ENCODE measurements at places on chromosomes 1 and 21.

- no peak for DNase-seq
These were observed 61.0 kb upstream of the ADARB1 start for GRCh38 chr21:45013260-45013841.

GRCh38 chr1:77126307-77126706 is 92.9 kb downstream of the PIGK start:
- DNase-seq: peak; percentile 8

DNA sequence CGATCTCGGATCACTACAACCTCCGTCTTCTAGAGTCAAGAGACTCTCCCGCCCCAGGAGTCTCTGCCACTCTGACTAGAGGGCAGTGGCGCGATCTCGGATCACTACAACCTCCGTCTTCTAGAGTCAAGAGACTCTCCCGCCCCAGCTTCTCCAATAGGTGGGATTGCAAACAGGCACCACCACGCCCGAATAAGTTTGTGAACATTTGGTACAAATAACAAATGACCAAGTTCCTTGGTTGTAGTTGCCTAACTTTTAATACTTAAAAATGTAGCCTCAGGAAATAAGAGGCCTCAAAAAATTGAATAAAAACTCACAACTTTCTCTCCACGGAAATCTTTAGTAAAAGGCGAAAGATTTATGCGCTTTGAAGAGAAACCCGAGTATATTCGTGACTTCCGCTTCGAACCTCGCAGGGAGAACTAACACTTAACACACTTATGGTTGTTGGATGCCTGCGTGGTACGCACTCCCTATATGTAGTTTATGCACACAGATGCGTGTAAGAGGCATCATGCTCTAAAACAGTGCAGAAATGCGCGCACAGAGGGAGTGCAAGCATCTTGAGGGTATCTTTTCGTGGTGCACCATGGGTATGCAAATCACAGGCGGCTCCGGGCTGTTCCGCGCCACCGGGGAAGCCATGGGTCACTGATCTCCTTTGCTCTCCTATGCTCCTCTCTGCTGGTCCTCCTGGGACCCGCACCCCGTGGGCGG is 11.4 kb downstream of the BTBD19 start:
- DNase-seq: peak; percentile 75

GRCh38 chr1:30887485-30888315 is 20.9 kb downstream of the SDC3 start:
- DNase-seq: no peak

GRCh38 chr21:19034041-19034440 is 630.5 kb upstream of the TMPRSS15 start:
- no peak for DNase-seq

DNA sequence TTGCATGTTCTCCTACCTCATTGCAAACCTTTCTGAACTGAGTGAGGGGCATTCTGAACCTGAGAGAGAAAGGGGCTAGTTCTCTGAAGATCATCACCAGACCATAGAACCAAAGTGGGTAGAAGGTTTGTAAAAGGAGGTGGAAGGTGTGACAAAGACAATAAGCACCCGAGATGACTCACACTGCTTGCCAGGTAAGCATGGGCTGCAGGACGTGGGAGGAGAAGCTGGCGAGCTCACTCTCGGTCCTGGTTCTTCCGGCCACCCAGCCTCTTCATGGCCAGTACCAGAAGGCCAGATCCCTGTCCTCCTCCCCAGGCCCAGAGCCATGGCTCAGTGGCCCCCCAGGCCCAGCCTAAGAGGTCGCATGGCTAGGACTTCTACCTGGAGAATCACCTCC is 128.3 kb downstream of the TMEM53 start:
- no peak for DNase-seq

- DNase-seq: no peak
These were observed 15.9 kb upstream of the PIK3R3 start for GRCh38 chr1:46148318-46148717.
